ENCODE measurements at places on chromosomes 6 and 20. TPM values are rescaled to one million over a fixed set of nuclear protein-coding genes. Genes with fewer than 3 reads are reported as not detected.

- H3K27ac ChIP-seq: no peak overlapping the region
- no peak for DNase-seq
- no peaks in the 10 kb centered on the region for H3K4me1 ChIP-seq
- H3K4me3 ChIP-seq: no peak overlapping the region
- no peaks in the 10 kb centered on the region for H3K27me3 ChIP-seq
Observed at GRCh38 chr6:44453146-44453545, 65.6 kb downstream of the CDC5L start.

DNA sequence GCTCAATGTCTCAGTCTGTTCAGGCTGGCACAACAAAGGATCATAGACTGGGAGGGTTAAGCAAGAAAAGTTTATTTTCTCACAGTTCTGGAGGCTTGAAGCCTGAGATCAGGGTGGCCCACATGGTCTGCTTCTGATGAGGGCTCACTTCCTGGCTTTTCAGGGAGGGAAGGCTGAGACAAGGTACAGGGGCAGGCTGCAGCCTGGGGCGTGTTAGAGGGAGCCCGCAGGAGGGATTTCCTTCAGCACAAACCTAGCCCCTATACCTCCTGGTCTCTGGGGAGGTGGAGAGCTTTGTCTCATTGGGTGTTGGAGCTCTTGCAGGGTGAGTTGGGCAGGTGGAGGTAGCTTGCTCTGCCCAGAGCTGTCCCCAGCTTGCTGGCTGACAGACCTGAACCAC lies 81.1 kb upstream of the GPR6 start:
- no peak overlapping the region for H3K27ac ChIP-seq
- H3K4me3 ChIP-seq: no peak overlapping the region
- H3K36me3 ChIP-seq: no peaks in the 10 kb centered on the region
- DNase-seq: no peak
- no peaks in the 10 kb centered on the region for H3K27me3 ChIP-seq

RNASET2 gene
- total RNA-seq: 57.9 TPM

TRAPPC3L gene
- total RNA-seq: 0.21 TPM

GRCh38 chr20:50504231-50504823 lies 5.9 kb upstream of the PTPN1 start:
- H3K4me1 ChIP-seq: peaks cover 23% of the 10 kb centered on the region
- H3K27ac ChIP-seq: peak overlapping the region; percentile 72
- H3K36me3 ChIP-seq: no peaks in the 10 kb centered on the region
- no peak overlapping the region for H3K4me3 ChIP-seq
- DNase-seq: no peak

- no peak overlapping the region for H3K27ac ChIP-seq
- no peaks in the 10 kb centered on the region for H3K27me3 ChIP-seq
- H3K4me1 ChIP-seq: no peaks in the 10 kb centered on the region
- no peaks in the 10 kb centered on the region for H3K36me3 ChIP-seq
Observed at GRCh38 chr6:168222115-168223043, 97.2 kb downstream of the DACT2 start.

DNA sequence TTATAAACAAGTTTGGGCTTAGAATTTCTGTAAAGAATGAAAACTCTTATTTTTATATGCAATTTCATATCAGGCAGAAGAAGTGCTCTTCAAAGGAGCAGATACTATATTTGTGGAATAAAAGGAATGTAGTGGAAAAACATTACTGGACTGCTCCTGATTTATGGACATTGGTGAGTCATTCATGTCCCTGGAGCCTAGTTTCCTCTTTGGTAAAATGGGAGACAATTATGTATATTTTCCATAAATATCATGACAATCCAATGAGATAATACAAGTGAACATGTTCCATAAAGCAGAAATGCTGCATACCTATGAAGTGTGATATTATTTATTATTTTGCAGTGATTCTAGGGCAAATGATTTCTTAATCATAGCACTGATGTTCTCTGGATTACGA lies 445.8 kb upstream of the CITED2 start:
- H3K4me3 ChIP-seq: no peak overlapping the region
- no peak overlapping the region for H3K27ac ChIP-seq
- no peaks in the 10 kb centered on the region for H3K27me3 ChIP-seq
- no peaks in the 10 kb centered on the region for H3K36me3 ChIP-seq
